Bone marrow (tissue), 2 donors: ENCODE measurements at places on chromosomes 4 and X.

DNA sequence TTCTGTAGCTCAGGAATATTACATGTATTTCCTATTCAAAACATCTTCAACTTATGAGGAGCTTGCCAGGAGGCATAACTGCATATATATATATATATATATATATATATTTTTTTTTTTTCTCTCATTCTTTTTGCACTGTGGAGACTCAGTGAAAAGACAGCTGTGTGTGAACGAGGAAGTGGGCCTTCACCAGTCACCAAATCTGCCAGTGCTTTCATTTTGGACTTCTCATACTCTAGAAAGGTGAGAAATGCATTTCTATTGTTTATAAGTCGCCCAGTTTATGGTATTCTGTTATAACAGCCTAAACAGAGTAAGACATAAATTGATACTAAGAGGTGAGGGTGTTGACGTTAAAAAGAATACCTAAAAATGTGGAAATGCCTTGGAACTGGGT is 710.6 kb downstream of the TRAM1L1 start:
- no peak for DNase-seq

DNA sequence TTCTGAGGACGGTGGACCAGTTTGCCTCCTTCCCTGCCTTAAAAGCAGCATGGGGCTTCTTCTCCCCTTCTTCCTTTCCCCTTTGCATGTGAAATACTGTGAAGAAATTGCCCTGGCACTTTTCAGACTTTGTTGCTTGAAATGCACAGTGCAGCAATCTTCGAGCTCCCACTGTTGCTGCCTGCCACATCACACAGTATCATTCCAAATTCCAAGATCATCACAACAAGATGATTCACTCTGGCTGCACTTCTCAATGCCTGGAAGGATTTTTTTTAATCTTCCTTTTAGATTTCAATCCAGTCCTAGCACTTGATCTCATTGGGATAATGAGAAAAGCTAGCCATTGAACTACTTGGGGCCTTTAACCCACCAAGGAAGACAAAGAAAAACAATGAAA is 255.3 kb downstream of the RAPGEF2 start:
- DNase-seq, result no peak

DNA sequence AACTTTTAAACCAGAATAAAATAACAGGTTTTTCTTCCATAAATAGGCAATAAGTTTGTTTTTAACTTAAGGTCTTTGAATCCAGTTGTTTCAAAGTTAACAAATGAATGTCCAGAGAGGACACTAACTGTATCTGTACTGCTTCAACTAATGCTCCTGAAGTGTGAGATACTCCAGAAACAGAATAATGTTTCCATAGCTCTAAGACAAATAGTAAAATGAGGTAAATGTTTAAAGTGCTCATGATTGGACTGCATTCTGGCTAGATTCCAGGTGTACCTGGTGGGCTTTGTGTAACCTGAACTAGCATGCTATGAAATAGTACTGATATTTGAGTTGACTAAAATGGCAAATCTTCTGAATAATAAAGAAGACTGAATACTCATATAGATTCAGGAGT is 51.7 kb downstream of the METTL14 start:
- no peak for DNase-seq

- DNase-seq, result no peak
These were observed 569 bp upstream of the FHL1 start for GRCh38 chrX:136146614-136147314.
